ENCODE measurements at places on chromosomes 6 and 20.

DNA sequence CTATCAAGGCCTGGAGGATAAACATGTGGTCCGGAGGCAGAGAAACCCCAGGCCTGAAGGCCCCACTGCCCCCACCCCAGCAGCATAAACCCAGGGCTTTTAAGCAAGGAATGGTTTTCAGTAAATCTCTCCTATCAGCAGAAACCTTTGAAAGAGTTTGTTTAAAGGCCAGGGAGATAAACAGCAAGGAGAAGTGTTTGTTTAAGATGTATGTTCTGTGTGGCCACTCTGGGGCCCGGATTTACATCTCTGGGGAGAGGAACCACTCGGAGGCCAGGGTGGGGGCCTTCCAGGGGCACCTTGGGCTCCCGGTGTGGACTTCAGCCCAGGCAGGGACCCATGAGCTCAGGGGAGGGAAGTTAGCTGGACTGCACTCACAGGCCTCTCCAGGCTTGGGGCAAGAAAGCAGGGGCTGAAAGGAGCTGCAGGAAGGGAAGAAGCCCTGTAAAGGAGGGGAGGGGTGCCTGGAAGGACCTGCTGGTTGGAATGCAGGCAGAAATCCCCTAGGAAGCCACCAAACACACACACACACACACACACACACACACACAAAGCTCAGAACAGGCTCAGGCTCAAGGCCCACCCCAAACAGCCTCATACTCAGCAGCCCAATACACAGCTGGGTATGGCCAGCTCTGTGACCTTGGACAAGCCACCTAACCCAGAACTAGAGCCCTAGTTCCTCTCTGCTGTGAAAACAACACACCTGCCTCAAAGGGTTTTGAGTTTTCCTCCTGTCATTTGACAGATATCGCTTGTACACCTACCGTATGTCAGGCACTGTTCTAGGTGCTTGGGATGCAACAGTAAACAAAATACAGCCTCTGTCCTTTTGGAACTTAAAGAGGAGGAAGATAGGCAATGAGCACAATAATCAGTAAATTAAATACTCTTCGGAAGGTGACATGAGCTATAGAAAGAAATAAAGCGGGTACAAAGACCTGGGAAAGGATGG, 26.2 kb upstream of the FOXP4 start:
- DNase-seq, result no peak

DNA sequence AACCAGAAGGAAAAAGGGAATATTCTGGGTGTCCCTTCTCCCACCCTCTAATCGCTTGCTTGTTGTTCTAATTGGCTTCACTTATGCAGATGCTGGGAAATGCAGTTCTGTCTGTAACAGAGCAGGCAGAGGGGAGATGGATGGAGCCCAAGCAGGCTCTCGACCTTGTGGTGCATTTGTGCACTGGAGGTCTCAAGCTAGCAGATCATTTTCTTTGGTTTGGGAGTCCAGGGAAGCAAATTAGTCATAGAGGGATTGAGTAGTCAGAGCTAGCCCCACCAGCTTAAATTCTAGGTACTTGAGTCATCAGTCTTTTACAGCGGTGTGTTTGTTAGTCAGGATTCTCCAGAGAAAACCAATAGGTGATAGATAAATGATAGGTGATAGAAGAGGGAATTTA, 234.7 kb upstream of the ECI2 start:
- DNase-seq, result no peak

- no peak for DNase-seq
Observed at GRCh38 chr6:2820415-2820814, 21.2 kb downstream of the SERPINB1 start.

DNA sequence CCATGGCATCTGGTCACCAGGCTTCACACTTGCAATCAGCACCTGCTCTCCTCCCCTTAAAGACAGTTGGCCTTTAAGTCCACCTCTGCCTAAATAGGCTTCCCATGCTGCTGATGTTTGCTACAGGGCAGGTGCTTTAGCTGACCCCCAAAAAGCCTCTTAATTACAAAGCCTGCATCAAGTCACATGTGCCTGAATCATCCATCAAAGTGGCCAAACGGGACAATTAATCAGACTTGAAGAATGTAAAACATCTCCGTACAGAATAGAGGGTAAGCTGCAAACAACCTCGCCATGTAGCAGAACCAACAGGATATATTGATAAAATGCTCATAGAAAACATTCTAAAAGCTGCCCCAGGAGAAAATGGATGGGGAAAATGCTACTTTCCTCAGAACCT, 7.4 kb downstream of the LY86 start:
- DNase-seq, result no peak

DNA sequence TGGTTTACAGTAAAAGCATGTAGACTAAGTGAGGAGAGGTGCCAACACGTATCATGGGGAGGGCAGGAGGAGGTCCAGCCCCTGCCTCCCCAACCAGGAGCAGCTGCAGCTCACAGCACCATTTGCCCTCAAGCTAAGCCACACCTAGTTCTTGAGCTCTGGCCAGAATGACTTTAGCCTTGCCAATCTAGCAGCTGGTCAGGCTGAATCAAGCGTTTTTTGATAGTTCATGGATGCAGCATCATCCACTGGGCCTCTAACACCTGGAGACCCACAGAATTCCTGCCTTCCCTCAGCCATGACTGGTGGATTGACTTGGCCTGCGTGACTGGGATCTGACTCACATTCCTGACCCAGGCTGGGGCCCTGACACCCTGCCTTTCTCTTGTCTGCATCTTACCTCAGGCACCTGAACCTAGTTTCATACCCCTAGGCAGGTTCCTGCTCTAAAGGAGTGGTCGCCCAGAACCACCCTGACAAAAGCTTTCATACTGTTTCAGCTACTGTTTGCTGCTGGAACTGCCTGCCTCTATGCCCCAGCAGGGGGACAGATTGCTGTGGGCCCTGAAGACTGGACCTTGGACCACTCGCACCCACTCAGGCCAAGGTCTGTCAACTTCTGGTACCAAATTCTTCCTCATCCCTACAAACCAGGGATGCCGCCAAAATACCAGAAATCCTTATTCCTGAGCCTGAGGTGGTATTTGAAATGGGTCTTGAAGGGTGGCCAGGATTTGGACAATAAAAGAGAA, 122.3 kb downstream of the QRSL1 start:
- DNase-seq, result no peak

GRCh38 chr6:22747571-22747970, 178.2 kb downstream of the HDGFL1 start:
- DNase-seq, result no peak

- no peak for DNase-seq
Observed at GRCh38 chr6:26044140-26045064, 42.8 kb upstream of the HFE start.

DNA sequence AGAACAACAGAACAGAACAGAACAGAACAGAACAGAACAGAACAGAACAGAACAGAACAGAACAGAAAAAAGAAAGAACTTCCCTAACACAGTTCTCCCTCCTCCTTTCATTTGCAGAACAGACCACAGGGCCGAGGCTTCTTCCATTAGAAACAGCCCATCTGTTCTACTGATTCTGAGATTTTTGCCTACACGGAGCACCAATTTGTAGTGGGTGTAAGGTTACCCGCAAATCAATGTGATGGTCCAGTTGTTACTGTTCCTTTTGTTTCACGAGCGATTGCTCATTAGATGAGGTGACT, 734 bp upstream of the OGFRL1 start:
- no peak for DNase-seq

DNA sequence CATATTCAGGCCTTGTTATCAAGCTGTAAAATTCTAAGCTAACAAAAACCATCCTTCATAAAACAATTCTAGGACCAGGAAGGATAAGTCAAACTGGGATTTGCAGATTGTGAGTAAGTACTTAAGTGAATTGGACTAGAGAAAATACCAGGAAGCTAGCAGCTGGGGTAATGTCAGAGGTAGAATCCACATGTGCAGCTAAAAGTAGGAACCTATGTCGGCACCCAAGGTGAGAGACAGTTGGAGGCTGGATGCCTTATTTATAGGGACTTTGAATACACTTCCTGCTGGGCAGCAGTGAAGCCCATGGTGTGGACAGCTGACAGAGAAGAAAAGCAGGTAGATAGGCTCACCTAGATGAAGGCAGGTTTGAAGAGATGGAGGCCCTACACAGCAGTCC, 127.3 kb downstream of the FLRT3 start:
- no peak for DNase-seq

GRCh38 chr6:6591778-6592465, 3.4 kb downstream of the LY86 start:
- no peak for DNase-seq

DNA sequence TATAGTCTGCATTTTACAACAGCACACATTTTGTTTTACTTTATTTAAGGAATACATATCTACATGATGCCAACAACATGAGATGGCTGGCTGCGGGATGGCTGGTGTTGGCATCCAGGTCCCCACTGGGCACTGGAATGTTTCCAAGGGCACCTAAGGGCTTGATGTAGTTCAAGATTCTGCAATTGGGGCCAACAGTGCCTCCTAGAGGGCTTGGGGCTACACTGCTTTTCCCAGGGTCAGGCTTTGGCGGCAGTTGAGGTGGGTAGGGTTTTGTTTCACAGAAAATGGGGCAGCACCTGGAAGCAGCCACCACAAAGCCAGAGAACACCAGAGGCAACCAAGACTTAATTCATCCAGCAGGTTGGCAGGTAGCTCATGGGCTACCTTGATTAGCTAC, 202.2 kb upstream of the PRND start:
- no peak for DNase-seq

GRCh38 chr20:57425150-57426013, 34.2 kb downstream of the RBM38 start:
- no peak for DNase-seq

DNA sequence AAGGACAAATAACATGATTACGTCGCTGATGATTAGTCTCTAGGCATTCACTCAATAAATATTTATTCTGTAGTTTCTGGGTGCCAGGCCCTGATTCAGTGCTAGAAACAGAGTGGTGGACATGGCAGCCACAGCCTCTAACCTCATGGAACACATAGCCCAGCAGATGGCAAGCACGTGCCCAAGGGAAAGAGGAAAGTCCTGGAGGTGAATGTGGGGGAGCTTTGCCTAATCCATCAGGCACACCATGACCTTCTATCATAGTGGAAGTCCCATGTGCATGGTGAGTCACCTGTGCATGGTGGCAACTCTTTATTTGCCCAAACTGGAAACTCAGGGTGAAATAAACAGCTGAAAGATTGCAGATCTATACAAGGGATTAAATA, 143.0 kb upstream of the TNFAIP3 start:
- DNase-seq, result no peak

DNA sequence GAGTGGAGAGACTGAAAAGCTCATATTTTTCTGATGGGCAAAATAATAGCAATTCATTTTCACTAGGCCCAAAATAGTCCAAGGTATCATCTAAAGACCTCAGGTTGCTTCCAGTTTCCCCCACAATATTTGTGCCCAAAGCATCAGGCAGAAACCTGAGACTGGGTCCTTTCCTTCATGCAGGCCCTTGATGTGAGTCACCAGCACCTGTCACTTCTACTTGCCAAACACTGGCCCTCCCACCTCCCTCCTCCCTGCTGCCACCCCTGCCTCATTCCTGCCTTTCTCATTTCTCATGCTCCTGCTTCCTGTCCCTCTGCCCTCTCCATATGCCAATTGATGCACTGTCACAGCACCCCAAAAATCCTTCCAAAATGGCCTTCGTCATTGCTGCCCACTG, 230.4 kb upstream of the CST7 start:
- no peak for DNase-seq

GRCh38 chr20:34768096-34768495, 57.4 kb downstream of the NCOA6 start:
- no peak for DNase-seq

GRCh38 chr20:61697666-61698597, 367.7 kb downstream of the TAF4 start:
- DNase-seq, result no peak

- DNase-seq, result no peak
Observed at GRCh38 chr6:27873021-27873940, 38.9 kb downstream of the OR2B2 start.

DNA sequence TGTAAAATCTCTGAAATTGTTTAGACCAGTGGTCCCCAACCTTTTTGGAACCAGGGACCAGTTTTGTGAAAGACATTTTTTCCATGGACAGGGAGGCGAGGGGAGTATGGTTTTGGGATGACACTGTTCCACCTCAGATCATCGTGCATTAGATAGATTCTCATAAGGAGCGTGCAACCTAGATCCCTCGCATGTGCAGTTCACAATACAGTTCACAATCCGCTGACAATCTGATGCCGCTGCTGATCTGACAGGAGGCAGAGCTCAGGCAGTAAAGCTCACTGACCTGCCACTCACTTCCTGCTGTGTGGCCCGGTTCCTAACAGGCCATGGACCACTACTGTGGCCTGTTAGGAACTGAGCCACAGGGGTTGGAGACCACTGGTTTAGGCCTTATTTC, 115.2 kb downstream of the EPM2A start:
- no peak for DNase-seq

DNA sequence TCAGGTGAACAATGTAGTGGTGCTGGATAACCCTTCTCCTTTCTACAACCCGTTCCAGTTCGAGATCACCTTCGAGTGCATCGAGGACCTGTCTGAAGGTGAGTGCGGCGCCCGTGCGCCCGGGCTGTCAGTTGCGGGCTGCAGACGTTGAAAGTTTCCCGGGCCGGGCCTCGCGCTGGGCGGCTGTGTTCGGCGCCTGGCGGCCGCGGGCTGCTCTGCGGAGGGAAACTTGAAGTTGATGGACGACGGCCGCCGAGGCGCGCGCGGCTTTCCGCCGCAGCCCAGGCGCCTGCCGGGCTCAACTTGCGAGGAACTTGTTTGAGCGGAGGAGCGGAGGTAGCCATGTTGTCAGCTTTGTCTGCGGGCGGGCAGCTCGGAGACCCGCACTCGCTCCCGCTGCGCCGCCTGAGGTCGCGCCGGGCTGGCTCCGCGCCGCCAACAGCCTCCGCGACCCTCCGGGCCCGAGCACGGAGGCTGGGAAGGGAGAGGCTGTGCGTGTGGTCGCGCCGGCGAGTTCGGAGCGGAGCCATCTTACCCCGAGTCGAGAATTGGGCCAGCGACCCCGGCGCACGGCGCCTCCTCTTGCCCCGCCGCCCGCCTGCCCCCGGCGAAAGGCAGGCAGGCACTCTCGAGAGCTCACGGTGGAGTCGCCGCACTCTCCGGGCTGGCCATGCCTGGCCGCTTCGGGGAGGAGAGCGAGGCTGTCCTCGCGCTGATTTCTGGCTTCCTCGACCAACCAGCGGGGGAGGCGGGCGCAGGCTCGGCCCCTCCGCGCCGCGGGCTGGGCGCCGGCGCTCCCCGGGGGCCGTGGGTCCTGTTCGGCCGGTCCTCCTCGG, 691 bp downstream of the ASF1A start:
- DNase-seq, result peak; percentile 46

GRCh38 chr6:4185419-4185818, 50.0 kb upstream of the ECI2 start:
- DNase-seq, result no peak

DNA sequence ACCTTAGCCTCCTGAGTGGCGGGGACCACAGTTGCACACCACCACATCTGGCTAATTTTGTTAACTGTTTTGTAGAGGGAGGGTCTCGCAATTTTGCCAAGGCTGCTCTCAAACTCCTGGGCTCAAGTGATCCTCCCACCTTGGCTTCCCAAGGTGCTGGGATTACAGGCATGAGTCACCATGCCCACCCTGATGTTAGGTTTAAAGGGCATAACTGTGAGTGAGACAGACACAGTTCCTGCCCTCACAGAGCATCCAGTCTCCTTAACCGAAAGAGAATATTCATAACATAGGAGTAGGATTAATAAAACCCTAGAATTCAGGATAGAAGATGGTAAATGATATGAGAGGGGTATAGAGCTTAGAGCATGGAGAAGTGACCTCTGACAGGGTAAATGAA, 3.1 kb upstream of the SPATA2 start:
- DNase-seq, result no peak

Measured in activated CD4-positive, alpha-beta T cell treated with anti-CD3 and anti-CD28 coated beads, Interleukin-2, amount 50 U/mL, for 24 hours (primary cell).